ENCODE measurements at places on chromosomes 11 and 22.

GRCh38 chr11:6629892-6630631 lies 10.8 kb upstream of the TPP1 start:
- DNase-seq, result no peak

- DNase-seq, result peak; percentile 85
Measured at GRCh38 chr11:116835791-116836631, 1.4 kb downstream of the APOA1 start.

DNA sequence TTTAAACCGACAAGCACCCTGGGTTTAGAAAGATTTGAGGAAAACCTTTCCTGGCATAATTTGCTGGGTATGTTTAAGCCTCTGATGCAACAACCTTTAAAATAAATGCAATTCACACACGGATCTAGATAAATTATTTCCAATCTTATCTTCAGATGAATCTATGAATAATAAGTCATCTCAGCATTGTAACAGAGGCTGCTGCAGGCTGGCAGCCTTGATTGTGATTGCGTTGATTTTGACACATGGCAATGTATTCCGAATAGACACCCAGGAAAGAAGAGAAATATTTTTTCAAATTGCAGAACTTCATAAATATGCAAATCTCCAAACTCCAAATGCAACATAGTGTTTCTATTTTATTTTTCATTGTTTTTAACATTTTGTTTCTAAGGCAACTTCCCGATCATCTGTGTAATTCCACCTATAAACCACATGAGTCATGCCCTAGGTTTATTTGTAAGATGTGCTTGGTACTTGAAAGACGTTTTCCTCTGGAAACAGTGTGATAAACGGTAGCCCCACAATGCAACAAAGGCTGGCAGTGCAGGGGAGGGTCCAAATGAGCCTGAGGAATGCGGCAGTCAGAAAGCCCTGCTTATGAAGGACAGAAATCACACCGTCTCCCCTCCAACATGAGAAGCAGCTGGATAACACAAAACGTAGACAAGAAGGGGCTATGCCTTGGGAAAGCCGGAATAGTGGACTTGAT lies 359.0 kb downstream of the BRD1 start:
- no peak for DNase-seq

- DNase-seq, result no peak
Measured at GRCh38 chr11:85123752-85124231, 503.4 kb downstream of the DLG2 start.

DNA sequence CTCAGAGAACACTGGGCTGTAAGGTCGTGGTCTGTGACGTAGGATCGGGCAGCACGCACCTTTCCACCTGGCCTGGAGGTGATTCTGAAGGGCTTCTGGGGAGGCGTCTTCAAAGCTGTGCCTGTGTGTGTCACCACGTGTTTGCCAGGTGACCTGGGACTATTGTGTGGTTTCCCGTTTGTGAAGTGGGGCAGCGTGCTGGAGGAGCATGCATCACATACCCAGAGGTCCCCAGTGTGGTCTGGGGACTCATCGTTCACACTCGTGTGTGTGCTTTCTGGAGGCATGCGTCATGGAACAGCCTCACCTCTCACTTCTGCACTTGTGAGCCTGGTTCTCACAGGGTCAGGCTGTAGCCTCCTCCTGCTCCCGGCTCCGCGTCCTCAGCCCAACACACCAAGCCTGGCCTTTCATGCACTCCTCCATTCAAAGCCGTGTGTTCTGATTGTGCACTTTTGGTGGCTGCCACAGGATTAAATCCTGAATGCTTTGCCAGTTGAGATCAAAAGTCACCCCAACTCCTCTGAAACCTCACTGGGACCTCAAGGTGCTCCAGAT lies 106.3 kb downstream of the KCNQ1OT1 start:
- DNase-seq, result no peak

DNA sequence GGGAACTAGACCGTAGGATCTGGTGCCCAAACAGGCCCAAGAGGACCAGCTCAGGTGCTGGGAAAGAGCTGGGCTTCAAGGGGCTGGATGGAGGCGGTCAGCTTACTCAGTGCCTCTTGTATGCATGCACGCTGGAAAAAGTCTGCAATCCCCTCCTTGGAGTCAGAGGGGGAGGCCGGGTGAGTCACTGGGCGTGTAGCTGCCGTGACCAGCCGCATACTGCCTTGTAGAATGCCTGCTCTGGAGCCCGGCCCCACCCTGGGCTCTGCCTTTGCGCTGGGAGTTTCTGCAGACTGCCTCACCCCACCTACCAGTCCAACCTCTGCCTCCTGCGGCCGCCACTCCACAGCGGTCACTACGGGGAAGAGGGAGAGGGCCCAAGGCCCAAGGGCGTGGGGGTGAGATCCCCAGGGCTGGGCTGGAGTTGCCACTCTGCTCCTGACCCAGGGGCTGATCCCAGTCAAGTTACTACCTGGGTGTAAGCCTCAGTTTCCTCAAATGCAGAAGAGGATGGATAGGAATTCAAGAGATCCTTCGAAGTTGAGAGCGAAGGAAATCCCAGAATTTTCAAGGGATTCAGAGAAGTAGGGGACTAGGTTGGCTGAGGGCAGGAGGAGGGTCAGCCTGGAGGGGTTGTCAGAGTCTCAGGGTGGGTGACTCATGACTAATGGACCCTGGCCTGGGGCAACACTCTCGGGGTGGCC lies 4.2 kb downstream of the MRGPRF start:
- no peak for DNase-seq
